ENCODE measurements at places on chromosomes 7 and 10. TPM values are rescaled to one million over a fixed set of nuclear protein-coding genes. Genes with fewer than 3 reads are reported as not detected.

C10orf67 gene
- not detected for polyA plus RNA-seq

AZGP1 gene
- polyA plus RNA-seq, result not detected

CCL26 gene
- not detected for polyA plus RNA-seq

FAM237B gene
- polyA plus RNA-seq, result not detected

TBX20 gene
- not detected for polyA plus RNA-seq

GJD4 gene
- not detected for polyA plus RNA-seq

ZNF800 gene
- 59.5 TPM for polyA plus RNA-seq

ANKRD7 gene
- 0.36 TPM for polyA plus RNA-seq

AKR1C3 gene
- polyA plus RNA-seq, result 49.6 TPM

HHEX gene
- 0.19 TPM for polyA plus RNA-seq

HMX2 gene
- polyA plus RNA-seq, result 0.37 TPM

HOXA7 gene
- polyA plus RNA-seq, result not detected

GDF2 gene
- not detected for polyA plus RNA-seq

PAPOLB gene
- polyA plus RNA-seq, result not detected

OPALIN gene
- not detected for polyA plus RNA-seq

NKX2-3 gene
- polyA plus RNA-seq, result not detected

TMEM196 gene
- polyA plus RNA-seq, result not detected

NPC1L1 gene
- 0.18 TPM for polyA plus RNA-seq

SPDYE1 gene
- 0.17 TPM for polyA plus RNA-seq

SPDYE11 gene
- polyA plus RNA-seq, result 0.15 TPM

CASD1 gene
- 10.9 TPM for polyA plus RNA-seq

CHST3 gene
- polyA plus RNA-seq, result not detected

CALN1 gene
- not detected for polyA plus RNA-seq

SLC39A12 gene
- polyA plus RNA-seq, result not detected

SPAG6 gene
- polyA plus RNA-seq, result not detected

ELFN1 gene
- polyA plus RNA-seq, result not detected

SERPINE1 gene
- not detected for polyA plus RNA-seq

WEE2 gene
- not detected for polyA plus RNA-seq

HGF gene
- not detected for polyA plus RNA-seq

SFTPA1 gene
- not detected for polyA plus RNA-seq

TAS2R4 gene
- not detected for polyA plus RNA-seq

ZNF804B gene
- not detected for polyA plus RNA-seq

AHR gene
- 10.3 TPM for polyA plus RNA-seq

Data from CD4-positive, CD25-positive, alpha-beta regulatory T cell (primary cell).